Stimulated activated CD8-positive, alpha-beta memory T cell treated with anti-CD3 and anti-CD28 coated beads, Interleukin-12 subunit alpha, Interleukin-12 subunit beta, amount 100 ng/mL, for 4 hours (primary cell): ENCODE measurements at places on chromosomes 13 and 19.

GRCh38 chr13:72121466-72121865 lies 254.5 kb upstream of the DACH1 start:
- DNase-seq = no peak

- DNase-seq = no peak
Observed at GRCh38 chr13:29556742-29557141, 38.7 kb downstream of the SLC7A1 start.

- no peak for DNase-seq
Observed at GRCh38 chr13:43905435-43906031, 25.8 kb downstream of the LACC1 start.

DNA sequence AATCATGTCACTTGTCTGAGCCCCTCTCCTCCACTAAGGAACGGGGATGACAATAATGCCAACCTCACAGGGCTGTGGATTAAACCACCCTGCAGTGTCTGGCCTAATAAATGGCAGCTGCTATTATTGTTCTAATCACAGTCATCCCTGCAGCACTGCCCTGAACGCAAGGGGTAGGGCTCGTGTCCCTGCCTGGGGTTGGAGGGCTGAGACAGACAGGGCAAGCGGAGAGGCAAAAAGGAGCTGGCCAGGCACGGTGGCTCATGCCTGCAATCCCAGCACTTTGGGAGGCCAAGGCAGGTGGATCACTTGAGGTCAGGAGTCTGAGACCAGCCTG lies 10.2 kb upstream of the KPTN start:
- DNase-seq = no peak

DNA sequence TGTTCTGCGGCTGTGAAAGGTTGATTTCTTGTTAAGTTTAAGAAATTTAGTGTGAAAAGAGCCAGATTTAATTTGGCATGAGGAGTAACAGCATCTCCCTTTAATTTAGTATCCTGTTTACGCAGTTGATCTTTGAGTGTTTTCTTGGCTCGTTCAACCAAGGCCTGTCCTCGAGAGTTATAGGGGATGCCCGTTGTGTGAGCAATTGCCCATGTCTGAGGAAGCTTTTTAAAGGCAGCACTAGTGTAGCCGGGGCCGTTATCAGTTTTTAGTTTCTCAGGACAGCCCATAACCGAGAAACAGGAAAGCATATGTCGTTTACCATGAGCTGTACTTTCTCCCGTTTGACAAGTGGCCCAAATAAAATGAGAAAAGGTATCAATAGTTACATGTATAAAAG lies 47.5 kb upstream of the ZNF43 start:
- no peak for DNase-seq

DNA sequence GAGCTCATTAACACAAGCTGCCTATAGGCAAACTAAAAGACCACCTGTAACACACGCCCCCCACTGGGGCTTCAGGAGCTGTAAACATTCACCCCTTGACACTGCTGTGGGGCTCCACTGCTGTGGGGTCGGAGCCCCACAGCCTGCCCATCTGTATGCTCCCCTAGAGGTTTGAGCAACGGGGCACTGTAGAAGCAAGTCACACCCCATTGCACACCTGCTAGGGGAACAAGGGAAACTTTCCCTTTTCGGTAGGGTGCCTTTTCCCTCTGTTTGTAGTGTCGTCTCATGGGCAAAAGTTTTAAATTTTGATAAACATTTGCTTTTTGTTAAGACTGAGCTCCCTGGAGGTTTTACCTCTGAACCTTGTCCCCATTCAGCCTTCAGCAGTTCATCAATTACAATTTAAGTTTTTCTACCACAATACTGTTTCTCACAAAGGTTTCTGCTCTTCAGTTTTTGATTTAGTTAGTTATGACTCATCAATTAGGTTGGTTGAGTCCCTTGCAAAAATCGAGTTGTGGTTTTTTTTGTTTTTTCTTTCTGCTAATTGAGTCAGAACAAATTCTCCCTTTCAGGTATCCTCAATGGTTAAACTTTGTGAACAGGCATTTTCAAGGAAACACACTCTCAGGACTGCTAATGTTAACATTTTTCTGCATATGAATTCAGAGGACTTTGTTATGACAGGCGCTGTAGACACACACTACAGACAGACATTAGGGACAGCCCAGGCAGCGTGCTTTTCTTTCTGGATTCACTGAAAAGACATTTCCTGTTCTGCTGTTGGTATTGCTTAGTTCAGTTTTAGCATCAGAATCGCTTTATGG lies 35.1 kb downstream of the ZNF433 start:
- DNase-seq = no peak

DNA sequence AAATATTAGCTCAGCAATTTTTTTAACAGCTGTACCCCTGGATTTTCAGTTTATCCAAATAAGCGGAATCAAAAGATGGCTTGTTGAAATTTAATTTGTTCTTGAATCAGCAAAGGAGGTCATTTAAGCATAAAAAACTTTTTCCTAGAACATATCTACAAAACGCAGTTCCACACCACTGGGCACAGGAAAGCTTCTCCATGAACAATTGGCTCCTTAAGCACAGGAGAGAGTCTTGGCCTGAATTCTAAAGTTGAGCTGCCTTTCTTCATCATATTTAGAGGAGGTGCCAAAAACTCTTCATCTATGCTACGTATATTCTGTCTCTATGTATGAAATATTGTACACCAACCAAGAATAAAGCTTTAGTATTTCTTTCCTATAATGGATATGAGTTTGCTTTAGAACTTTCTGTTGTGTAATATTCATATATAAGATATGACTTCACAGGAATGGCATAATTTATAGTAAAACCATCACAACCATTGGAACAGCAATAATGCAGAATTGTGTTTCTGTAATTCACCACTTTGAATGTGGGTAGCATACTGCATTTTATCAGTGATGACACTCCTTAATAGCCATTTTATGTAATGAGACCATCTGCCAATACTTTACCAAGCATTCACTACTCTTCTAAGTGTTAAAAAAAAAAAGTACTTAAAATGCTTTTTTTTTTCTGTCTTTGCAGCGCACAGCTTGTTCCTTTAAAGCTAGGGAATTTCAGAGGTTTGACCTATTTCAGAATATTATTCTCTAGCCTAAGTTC lies 263.7 kb downstream of the SLITRK6 start:
- no peak for DNase-seq

GRCh38 chr13:75307370-75307949 lies 174.5 kb downstream of the TBC1D4 start:
- DNase-seq = no peak

DNA sequence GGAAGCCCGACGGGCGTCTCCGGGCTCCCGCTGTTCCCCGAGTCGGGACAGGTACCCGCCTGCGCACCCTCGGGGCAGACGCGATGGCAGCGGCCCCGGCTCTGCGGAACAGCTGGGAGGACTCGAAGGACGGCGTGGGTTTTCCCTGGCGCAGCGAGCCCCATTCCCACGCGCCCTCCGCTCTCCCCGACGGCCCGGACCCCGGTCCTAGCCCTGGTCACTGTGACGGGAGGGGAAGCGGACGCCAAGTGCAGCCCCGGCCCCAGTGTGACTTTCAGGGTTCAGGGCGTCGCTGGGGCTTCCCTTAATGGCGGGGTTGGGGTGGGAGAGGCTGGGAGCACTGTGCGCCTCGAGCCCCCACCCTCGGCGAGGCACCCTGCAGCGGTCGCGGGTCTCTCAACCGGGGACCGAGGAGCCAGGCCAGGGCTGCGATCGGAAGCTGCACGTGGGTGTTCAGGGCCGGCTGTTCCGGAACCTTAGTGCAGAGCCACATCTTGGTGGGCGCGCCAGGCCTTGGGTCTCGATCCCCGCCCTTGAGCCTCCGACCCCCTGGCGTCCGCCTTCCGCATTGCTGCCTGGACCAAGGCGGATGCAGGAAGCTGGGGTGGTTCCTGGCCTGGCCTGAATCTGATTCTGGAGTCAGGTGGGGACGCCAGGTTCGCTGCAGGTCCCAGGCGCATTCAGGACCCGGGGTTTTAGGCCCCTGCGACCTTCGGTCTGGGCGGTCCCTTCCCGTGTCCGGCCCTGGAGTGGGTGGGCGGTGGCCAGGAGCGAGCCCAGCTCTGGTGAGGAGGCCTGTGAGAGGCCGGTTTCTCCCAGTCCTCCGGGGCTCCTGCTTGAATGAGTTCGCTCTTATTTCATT lies 3.5 kb downstream of the LGALS7B start:
- no peak for DNase-seq

DNA sequence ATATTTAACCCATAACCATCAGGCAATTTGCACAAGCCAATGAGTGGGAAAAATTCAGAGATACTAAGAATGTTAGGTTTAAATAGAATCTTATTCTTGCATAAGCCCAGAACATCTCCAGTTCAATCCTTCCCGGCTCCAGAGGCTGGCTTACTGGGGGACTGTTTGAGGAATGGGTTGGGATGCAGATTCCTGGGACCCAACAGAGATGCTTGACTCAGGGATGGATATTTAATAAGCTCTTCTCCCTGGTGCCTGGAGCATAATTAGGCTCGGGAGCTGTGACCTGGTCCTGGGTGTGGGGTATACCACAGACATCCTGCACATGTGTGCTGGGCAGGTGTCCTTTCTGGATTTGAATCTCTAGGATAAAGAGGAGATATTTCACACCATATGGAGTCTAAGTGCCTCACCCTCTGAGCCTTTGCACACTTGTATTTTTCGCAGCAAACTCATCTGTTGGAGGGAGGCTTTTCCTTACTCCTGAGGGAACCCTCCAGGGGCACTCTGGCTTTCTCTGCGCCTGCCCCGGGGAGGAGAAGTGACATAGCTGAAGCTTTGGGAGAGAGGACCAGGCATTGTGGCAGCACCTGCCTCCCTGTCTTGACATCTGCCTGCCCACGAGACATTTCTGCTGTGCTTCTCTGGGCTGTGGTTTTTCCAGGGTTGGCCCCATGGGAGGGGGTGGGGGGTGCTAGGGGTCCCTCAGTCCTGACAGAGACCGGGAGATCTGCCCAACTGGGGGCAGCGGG lies 36.1 kb upstream of the ANKRD10 start:
- no peak for DNase-seq

DNA sequence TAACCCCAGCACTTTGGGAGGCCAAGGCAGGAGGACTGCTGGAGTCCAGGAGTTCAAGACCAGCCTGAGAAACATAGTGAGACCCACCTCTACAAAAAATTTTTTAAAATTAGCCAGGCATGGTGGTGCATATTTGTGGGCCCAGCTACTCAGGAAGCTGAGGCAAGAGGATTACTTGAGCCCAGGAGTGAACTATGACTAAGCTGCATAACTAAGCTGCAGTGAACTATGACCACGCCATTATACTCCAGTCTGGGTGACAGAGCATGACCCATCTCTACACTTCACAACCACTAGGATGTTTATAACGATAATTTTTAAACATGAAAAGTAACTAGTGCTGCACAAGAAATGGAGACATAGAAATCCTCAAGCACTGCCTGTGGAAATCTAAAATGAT lies 352.7 kb upstream of the SGCG start:
- DNase-seq = no peak

GRCh38 chr19:39362682-39363657 lies 20.7 kb downstream of the SAMD4B start:
- DNase-seq = no peak

GRCh38 chr13:39888865-39889810 lies 233.7 kb downstream of the COG6 start:
- no peak for DNase-seq

DNA sequence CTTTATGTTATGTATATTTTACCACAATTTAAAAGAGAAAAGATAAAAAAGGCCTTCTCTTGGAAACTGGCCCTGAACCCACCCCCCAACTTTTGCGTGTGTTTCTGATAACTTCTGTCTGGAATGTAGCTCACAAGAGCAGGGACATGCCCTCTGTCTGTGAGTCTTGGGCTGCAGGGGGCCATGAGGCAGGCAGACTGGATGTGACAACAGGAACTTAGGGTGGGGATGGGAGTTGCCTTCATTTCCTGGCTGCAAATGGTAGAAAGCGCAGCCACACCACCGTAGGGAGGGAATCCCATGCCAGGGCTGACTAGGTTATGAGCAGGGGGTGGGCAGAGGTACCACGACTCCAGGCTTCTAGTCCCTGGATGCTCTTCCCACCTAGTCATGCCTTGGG lies 21.9 kb downstream of the CILP2 start:
- DNase-seq = no peak

GRCh38 chr19:51547397-51548212 lies 16.1 kb upstream of the SIGLEC6 start:
- DNase-seq = no peak

- DNase-seq = no peak
Observed at GRCh38 chr13:28751175-28751960, 32.6 kb upstream of the SLC46A3 start.

- no peak for DNase-seq
Observed at GRCh38 chr19:7266832-7267231, 27.4 kb downstream of the INSR start.

- DNase-seq = no peak
Observed at GRCh38 chr13:113045251-113046127, 60.1 kb upstream of the F7 start.

DNA sequence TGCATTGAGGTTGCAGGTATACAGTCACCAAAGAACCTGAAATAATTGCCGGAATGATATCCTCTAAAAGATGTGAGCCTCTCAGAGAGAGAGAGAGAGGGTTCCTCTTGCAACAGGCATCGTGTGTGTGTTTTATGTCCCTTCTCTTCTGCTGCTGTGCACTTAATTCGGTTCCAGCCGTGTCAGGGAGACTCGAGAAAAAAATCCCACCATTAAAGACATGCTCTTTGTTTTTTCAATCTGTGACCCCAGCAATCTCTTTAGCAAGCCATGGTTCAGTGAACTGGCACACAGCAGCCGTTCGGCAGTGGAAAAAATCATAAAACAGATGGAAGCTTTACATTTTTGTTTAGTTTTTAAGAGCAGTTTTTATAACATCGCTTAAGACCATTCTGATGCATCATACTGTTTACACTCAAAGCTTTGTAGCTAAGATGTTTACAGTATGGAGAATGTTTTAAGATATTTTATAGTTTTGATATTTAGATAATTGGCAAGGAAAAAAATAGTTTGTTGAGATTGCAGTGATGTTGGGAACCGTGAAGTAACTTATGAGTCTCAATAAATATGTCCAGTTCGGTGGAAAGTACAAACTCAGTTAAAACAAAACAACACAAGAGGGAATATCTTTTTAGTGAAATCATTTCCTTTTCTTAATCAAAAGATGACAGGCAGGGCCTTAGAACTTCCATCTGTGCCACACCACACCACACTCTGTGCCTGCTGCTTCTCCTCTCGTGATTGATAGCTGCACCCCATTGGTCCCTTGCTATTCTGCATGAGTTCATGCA lies 31.2 kb upstream of the ZNF536 start:
- no peak for DNase-seq

DNA sequence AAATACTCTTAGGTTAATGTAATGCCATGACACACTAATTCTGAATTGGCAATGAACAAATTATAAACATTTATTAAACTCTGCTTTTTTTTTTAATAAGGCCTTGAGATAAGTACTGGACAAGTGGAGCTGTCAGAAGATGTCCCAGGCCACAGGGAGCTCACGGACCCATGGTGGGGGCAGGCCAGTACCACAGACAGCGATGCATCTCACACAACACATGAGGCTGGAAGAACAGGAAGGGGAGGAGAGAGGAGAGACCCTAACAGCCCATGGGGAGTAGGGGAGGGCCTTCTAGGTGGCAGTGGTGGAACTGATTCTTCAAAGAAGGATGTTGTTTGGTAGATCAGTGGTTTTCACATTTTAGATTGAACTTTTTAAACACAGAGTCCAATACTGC lies 128.4 kb downstream of the LHFPL6 start:
- no peak for DNase-seq

GRCh38 chr13:41917641-41918040 lies 43.3 kb downstream of the VWA8 start:
- DNase-seq = no peak

GRCh38 chr13:42333613-42334328 lies 61.8 kb downstream of the AKAP11 start:
- no peak for DNase-seq

GRCh38 chr13:104987621-104988020 lies 1547.8 kb downstream of the EFNB2 start:
- no peak for DNase-seq

GRCh38 chr13:97018029-97018819 lies 23.9 kb upstream of the OXGR1 start:
- DNase-seq = no peak
